ENCODE measurements at places on chromosomes 1 and 21. TPM values are rescaled to one million over a fixed set of nuclear protein-coding genes. Genes with fewer than 3 reads are reported as not detected.

NEXN gene
- total RNA-seq, result 3.9 TPM

CA14 gene
- total RNA-seq, result not detected

LEPROT gene
- total RNA-seq, result 54.2 TPM

CD52 gene
- total RNA-seq, result not detected

FCRL1 gene
- total RNA-seq, result not detected

DLGAP3 gene
- not detected for total RNA-seq

TENT5C gene
- total RNA-seq, result 0.92 TPM

ITPKB gene
- total RNA-seq, result 73.0 TPM

MROH7 gene
- total RNA-seq, result not detected

OR2M3 gene
- total RNA-seq, result not detected

SFT2D2 gene
- 52.1 TPM for total RNA-seq

ZNF672 gene
- 21.8 TPM for total RNA-seq

CATSPERE gene
- 2.3 TPM for total RNA-seq

OLIG2 gene
- not detected for total RNA-seq

PKP1 gene
- total RNA-seq, result 0.15 TPM

IGFN1 gene
- 0.10 TPM for total RNA-seq

PPFIA4 gene
- 0.29 TPM for total RNA-seq

PLA2G2C gene
- not detected for total RNA-seq

FAAH gene
- total RNA-seq, result 0.97 TPM

NR5A2 gene
- 18.1 TPM for total RNA-seq

GNL2 gene
- 55.2 TPM for total RNA-seq

ADAM30 gene
- not detected for total RNA-seq

PRR9 gene
- total RNA-seq, result not detected

MROH9 gene
- total RNA-seq, result not detected

GNG4 gene
- total RNA-seq, result not detected

ALPL gene
- 5.9 TPM for total RNA-seq

SPRR3 gene
- not detected for total RNA-seq
